ENCODE measurements at places on chromosomes 13 and 19.

- DNase-seq = no peak
Observed at GRCh38 chr19:15563325-15563794, 51.7 kb upstream of the CYP4F8 start.

GRCh38 chr19:46722421-46723022 lies 5.6 kb upstream of the PRKD2 start:
- no peak for DNase-seq

DNA sequence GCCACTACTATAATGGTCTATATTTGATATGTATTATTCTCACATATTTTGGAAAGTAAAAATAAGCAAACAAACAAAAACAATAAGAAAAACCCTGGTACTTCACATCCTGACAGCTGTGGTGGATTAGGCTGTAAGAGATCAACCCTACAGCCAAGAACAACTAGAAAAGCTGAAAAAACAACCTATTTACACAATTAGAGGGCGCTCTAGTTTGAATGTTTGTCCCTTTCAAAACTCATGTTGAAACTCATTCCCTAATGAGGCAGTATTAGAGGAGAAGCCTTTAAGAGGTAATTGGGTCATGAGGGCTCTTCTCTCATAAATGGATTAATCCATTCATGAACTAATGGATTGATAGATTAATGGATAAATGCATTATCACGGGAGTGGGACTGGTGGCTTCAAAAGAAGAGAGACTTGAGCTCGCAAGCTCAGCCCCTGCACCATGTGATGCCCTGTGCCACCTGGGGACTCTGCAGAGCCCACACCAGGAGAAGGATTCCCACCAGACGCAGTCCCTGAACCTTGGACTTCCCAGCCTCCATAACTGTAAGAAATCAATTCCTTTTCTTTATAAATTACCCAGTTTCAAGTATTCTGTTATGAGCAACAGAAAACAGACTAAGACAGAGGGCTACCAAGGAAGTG lies 733.9 kb upstream of the ARGLU1 start:
- no peak for DNase-seq

DNA sequence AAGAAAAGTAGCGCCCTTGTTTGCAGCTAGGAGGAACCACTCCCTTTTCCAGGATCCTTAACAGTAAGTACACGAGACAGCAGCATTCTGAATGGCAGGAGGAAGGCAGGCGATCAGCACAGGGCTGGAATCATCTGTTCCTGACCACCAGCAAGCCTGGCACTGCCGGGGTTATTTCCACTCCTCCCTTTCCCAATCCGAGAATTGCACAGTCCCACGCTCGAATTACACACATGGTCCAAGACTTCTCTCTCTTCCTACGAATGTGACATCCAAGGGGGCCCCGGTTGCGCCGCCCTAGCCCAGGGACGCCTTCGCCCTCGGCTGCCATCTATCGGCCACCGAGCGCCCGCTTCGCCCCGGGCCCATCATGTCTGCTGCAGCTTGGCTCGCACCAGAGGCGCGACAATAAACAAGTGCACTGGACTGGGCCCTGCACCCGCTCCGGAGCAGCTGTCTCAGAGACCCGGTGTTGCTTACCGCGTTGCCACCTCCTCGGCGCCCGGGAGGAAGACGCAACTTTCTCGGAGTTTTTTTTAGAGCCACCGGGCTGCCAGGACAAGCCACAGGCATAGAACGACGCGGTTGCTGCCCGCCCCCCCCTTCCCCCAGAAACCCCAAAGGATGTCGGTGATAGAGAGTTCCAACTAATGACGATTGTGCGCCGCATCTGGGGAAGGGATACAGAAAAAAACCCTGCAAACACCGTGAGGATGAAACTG lies at the start of gene SLITRK5:
Gene SLITRK5 (plus strand): TSS at position 341 of the 722 bp plus-strand sequence. CDS start 4,018 bp downstream, outside the sequence.
- peak; percentile 32 for DNase-seq
